H7 (cell line): ENCODE measurements at places on chromosomes 5 and 9. TPM values are rescaled to one million over a fixed set of nuclear protein-coding genes. Genes with fewer than 3 reads are reported as not detected.

DNA sequence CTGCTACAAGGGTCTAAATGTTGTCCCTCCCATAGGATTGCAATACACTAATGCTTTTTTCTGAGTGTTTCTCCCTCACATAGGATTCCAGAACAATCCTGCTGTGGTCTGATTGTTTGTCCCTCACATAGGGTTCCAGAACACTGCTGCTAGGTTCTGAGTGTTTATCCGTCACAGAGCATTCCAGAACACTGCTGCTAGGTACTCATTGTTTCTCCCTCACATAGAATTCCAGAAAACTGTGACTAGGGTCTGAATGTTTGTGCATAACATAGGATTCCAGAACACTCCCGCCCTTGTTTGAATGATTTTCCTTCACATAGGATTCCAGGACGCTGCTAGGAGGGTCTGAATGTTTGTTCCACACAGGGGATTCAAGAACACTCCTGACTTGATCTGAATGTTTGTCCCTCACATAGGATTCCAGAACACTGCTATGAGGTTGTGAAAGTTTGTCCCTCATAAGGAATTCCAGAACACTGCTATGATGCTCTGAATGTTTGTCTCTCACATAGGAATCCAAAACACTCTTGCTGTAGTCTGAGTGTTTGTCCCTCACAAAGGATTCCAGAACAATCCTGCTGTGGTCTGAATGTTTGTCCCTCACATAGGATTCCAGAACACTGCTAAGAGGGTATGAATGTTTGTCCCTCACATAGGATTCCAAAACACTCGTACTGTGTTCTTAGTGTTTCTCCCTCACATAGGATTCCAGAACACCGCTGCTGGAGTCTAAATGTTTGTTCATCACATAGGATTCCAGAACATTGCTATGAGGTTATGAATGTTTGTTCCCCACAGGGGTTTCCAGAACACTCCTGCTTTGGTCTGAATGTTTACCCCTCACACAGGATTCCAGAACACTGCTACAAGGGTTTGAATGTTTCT, 213.5 kb downstream of the FOXD4L6 start:
- no peak for DNase-seq

DNA sequence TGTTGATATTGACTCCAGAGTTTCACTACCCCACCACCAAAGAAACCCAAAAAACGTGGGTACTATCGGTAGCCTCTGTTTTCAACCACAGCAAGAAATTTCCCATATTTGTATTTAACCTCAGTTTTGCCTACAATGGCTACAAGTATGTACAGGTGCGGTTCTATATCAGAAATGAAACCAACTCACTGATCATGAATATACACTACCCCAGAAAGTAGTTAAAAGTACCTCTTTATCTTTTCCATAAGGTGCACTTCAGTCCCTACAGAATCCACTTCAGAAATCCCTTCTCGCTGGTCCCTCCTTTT, 140.6 kb upstream of the SLC12A2 start:
- no peak for DNase-seq

Gene SCGB3A2
- total RNA-seq: 42.0 and 51.2 TPM in 2 replicates

Gene GDA
- 3.1 and 3.3 TPM in 2 replicates for total RNA-seq

Gene DRD1
- 0.10 TPM in 1 of 2 replicates, not detected in the other for total RNA-seq
